ENCODE measurements at places on chromosomes 1 and 21.

GRCh38 chr1:159663552-159663951 is 50.8 kb downstream of the CRP start:
- DNase-seq = peak; percentile 33

GRCh38 chr1:203034422-203035110 is 8.3 kb downstream of the PPFIA4 start:
- no peak for DNase-seq

- DNase-seq = no peak
Measured at GRCh38 chr1:210232511-210233215, at the start of gene SERTAD4. TSS of gene SERTAD4 (plus strand) at chr1:210232796. CDS start at chr1:210237961, 5,165 bp downstream.

GRCh38 chr1:196877964-196878363 is 9.9 kb upstream of the CFHR4 start:
- no peak for DNase-seq

- no peak for DNase-seq
Measured at GRCh38 chr1:54397090-54397591, 9.1 kb downstream of the SSBP3 start.

DNA sequence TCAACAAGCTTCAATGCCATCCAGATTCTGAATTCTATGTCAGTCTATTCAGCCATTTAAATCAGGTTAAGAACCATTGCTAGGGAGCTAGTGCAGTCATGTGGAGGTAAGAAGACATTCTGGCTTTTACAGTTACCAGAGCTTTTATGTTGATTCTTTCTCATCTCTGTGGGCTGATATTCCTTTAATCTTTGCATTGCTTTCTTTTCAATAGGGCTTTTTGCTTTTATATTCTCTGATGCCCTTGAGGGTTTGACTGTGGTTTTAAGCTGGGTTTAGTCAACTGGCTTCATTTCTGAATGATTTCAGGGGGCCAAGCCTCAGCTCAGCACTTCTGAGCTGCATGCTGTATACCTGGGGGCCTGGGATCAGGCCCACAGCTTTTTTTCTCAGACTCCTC is 51.0 kb upstream of the GORAB start:
- no peak for DNase-seq

DNA sequence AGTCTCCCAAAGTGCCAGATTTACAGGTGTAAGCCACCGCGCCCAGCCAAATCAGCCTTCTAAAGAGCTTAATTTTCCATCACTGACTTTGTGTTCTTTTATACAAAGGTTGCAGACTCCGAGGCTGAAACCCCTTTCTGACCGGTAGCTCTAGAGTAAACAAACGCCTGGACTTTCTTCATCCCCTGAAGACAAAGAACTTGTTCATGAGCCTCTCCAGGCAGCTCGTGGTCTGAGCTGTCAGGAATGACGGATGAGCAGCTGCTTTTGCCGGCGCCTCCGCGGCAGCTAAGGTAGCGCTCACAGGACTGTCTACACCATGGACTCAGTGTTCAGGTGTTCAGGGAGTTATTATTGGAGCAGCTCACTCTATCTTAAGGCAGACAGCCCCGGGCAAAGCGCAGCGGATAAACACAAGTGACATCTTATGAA is 128.5 kb upstream of the ERRFI1 start:
- no peak for DNase-seq

- peak; percentile 96 for DNase-seq
Measured at GRCh38 chr1:201404055-201404454, 4.9 kb upstream of the LAD1 start.

- no peak for DNase-seq
Measured at GRCh38 chr1:13823936-13824335, 123.9 kb downstream of the PRDM2 start.

GRCh38 chr1:116449578-116449977 is 76.5 kb downstream of the ATP1A1 start:
- no peak for DNase-seq

DNA sequence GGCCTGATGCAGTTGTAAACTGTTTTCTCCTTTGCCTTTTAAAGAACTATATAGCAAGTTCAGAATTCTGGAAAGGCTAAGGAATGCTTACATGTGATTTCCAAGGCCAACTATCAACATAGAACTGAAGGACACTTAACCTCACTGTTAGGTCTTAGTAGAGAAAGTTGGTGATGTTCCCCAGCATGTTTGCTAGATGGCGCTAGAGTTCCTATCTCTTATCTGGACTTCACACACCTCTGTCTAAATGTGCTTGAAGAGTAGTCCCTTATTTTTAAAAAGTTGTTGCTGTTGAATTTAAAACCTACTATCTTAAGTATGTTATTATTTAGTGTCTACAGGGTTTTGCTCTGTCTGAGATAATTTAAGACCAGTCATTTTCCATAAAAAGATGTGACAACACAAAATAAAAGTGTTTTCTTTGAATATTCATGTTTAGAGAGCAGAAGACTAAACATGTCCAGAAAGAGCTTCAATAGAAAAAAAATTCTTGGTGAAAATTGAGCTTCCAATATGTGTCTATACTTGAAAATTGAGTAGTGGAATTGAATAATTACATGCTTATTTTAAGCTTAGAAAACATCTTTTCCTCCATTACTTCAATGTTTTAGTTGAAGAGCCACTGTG is 237.3 kb downstream of the S1PR1 start:
- DNase-seq = peak; percentile 17

GRCh38 chr1:235898126-235898525 is 31.4 kb upstream of the LYST start:
- no peak for DNase-seq

- DNase-seq = no peak
Measured at GRCh38 chr1:177703888-177704446, 265.9 kb downstream of the SEC16B start.

GRCh38 chr1:168141871-168142385 is 5.2 kb upstream of the GPR161 start:
- DNase-seq = peak; percentile 35

GRCh38 chr1:66533804-66534740 is at the start of gene SGIP1:
TSS of gene SGIP1 (plus strand) at chr1:66534153. CDS start at chr1:66534359, 206 bp downstream.
- no peak for DNase-seq

DNA sequence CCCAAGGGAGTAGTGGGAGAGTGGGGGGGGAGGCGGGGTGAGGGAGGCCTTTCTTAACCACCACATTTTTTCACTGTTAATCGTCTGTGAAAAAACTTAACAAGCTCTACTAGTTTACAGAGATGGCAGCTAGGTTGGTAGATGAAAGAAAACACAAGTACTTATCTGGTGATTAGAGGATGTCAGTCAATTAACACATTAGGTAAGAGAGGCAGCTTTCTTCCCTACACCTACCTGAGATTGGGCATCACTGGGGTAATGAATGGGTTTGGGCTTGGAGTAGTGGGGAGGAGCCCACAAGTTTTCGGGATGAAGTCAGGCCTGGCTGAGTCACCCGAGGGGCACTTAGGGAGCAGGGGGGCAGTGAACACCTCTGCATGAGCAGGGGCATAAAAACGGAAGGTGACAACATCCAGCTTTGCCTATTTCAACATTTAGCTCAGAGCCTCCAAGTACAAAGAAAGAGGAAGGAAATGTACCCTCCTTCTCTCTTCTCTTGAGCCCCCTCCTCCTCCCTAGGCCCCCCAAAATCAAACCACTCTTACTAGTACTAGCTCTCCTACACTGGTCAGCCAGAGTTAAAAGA is 2.5 kb downstream of the LBR start:
- peak; percentile 35 for DNase-seq

DNA sequence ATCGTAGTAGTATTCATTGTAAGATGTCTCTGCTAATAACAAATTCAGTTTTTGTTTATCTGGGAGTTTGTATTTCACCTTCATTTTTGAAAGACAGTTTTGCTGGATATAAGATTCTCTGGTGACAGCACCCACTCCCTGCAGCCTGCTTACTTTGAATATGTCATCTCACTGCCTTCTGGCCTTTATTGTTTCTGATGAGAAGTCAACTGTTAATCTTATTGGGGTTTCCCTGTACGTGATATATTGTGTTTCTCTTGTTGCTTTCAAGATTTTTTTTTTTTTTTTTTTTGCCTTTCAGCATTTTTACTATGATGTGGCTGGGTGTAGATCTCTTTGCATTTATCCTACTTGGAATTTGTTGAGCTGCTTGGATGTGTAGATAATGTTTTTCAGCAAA is 29.3 kb downstream of the MTF2 start:
- no peak for DNase-seq

DNA sequence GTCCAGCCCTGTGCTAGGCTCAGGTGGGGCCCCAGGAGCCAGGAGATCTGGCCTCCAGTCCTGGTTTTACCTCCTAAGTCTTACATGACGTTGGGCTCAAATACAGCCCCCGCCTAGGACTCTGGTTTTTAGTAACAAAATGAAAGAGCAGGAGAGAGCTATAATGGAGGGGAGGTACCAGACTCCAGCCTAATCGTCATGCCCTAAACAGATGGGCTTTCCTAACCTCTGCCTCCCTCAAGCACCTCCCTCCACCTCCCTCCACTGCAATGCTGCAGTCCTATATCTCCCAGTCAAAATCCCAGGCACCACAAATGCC is 28.6 kb downstream of the TTC39A start:
- no peak for DNase-seq

- DNase-seq = no peak
Measured at GRCh38 chr1:247216261-247216660, 39.6 kb upstream of the VN1R5 start.

GRCh38 chr1:160681066-160681890 is 30.3 kb downstream of the CD48 start:
- peak; percentile 89 for DNase-seq

GRCh38 chr1:53340660-53341520 is 13.0 kb upstream of the LRP8 start:
- no peak for DNase-seq

GRCh38 chr1:226662642-226663326 is 76.3 kb downstream of the ITPKB start:
- DNase-seq = peak; percentile 99

DNA sequence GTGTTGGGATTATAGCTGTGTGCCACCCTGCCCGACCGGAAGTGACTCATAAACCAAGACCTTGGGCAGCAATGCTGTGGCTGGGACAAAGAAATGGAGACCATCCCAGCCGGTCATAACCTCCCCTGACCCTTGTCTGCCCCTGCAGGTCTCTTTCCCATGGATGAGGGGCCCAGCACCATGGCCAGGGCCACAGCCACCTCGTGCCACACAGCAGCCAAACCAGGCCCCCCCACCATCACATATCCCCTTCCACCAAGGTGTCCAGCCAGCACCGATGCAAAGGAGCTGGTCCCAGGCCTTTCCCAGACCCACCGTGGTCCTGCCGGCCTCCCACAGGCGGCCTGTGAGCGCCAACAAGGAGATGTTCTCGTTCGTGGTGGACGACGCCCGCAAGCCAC is 42.2 kb downstream of the FHAD1 start:
- no peak for DNase-seq

GRCh38 chr1:214386747-214387146 is 105.8 kb downstream of the SMYD2 start:
- no peak for DNase-seq

DNA sequence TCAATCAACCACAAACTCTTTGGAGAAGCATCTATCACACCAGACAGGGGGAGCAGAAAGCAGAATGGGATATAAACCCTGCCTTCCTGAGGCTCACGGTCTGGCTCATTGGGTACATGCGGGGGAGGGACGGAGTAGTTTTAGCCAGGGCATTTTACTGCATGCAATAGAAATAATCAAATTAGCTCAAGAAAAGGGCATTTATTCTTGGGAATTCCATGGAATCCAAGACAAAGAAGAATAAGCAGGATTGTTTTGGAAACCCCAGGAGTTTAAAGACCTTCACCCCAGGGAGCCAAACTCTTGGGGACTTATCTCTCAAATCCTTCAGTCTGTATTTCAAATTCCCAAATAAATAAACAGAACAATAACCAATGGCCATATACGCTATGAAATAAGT is 5.2 kb upstream of the KAZN start:
- no peak for DNase-seq

- no peak for DNase-seq
Measured at GRCh38 chr1:203473781-203474305, 1.8 kb upstream of the PRELP start.

GRCh38 chr1:196638466-196638865 is 13.4 kb upstream of the CFH start:
- no peak for DNase-seq

GRCh38 chr1:117596023-117596720 is 9.7 kb upstream of the TENT5C start:
- DNase-seq = no peak

GRCh38 chr1:222749927-222750326 is 12.9 kb downstream of the FAM177B start:
- no peak for DNase-seq

GRCh38 chr21:27759091-27759659 is 792.3 kb upstream of the ADAMTS5 start:
- DNase-seq = no peak

DNA sequence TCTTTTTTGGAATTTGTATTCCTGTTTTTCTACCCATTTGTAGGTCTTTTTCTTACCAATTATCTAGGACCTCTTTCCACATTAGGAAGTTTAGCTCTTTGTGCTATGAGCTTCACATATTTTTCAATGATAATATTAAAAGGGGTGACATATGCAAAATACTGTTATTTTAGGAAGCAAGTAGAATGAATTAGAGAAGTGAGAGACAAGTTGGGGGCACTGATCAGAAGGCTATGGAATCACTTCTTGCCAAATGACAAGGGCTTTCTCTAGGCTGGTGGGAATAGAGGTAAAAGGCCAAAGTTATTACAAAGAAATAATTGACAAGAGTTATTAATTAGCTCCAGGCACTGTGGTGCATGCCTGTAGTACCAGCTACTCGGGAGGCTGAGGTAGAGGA is 4.3 kb upstream of the BCAR3 start:
- no peak for DNase-seq

DNA sequence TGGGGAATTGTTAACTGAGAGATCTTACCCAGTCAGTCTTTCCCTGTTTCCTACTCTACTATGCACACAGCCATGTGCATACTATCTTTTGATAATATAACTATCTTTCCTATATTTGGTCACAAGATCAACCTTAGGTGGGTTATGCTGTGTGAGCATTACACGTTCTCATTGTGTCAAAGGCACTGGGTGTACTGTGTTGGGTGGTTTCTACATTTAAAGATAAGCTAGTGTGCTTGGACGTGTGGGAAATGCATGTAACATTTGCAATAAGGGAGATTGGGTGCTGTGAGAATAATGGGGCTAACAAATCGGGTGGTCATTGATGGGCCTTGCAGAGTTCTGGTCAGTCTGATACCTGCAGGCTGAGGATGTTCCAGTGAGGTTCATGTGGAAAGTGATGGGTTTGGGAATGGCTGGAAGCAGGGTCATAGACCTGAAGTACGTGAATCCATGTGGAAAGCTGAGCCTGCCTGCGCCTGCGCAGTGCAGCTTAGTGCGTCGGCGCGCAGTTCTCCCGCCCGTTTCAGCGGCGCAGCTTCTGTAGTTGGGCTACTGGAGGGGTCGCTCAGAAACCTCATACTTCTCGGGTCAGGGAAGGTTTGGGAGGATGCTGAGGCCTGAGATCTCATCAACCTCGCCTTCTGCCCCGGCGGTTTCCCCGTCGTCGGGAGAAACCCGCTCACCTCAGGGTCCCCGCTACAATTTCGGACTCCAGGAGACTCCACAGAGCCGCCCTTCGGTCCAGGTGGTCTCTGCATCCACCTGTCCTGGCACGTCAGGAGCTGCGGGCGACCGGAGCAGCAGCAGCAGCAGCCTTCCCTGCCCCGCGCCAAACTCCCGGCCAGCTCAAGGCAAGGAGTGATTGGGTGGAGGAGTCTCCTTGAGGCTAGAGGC is at the start of gene MSH4:
Gene MSH4, plus strand, starts transcription at position 507 of the 897 bp plus-strand sequence. Its CDS starts 104 bp downstream, at position 611.
- DNase-seq = no peak

- no peak for DNase-seq
Measured at GRCh38 chr1:23188434-23188884, 19.8 kb upstream of the LUZP1 start.

GRCh38 chr1:153032677-153033308 is 1.8 kb downstream of the SPRR1B start:
- DNase-seq = peak; percentile 47

All from suppressor macrophage treated with lipopolysaccharide for 4 hours (primary cell).